ENCODE measurements at places on chromosomes 16 and 17.

DNA sequence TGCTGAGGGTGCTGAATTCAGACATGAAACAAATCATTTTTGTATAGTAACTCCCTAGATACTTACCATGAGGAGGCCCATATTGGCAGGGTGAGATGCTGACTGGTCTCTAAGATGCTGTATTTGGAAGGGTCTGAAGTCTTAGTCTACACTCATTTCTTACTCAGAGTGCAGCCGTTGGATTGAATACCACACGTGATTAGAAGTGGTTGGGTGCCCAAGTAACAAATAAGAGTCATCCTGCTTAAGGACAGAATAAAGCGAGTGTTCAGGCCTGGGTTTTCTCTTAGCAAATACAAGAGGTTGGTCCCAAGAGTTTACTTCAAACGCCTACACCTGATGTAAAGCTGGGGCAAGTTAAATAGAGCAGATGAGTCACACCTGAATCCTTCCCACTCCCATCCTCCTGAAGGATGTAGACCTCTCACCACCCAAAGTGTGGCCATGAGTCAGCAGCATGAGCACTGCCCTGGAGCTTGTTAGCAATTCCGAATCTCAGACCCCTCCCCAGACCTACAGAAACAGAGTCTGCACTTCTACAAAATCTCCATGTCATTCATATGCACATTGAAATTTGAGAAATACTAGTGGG lies 284.6 kb upstream of the CDH5 start:
- DNase-seq = no peak

DNA sequence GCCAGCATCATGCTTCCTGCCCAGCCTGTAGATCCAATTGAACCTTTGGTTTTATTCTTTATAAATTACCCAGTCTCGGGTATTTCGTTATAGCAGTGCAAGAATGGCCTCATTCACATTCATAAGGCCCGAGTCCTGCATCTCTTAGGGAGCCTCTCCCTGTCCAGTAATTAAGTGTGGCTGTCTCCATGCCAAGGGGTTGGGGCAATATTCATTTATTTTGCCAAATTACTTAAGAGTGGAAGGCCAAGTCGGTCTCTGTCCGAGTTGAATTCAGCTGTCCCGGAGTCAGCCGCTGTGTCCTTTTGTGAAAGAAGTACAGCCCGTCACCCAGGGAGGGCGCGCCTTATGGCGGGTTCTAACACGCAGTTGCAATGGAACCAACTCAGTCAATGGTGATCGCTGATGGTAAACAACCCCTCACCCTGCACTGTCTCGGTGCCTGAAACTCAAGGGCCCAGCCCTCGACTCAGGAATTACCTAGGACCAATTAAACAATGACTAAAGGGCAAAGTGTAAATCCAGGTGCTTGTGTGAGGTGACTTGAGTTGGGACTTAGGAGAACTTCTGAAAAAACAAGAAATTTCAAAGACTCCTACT lies 22.2 kb downstream of the KIAA0513 start:
- DNase-seq = no peak

DNA sequence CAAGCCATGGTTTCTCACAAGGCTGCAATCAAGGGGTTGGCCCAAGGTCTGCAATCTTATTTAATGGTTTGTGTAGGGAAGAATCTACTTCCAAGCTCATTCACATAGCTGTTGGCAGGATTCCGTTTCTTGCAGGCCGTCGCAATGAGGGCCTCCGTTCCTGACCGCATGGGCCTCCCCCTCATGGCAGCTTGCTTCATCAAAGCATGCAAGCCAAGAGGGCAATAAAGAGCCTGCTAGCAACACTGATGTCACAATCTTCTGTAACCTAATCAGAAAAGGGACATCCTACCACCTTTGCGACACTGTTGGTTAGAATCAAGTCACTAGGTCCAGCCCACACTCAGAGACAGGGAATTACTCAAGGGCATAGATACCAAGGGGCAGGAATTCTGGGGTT lies 95.5 kb downstream of the CCT6B start:
- no peak for DNase-seq

DNA sequence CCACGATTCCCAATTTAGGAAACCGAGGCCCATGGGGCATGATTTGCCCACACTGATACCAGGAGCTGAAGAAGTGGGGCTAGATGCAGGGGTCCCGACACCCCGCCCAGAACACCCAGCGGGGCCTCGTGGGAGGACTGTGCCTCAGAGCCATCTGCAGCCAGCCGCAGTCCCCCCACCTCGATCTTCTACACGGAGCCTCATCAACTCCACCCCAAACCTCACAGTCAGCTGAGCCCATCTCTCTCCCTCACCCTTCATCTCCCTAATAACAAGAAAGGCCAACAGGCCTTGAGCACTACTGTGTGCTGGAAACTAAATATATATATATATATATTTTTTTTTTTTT lies 4.2 kb downstream of the ITGAE start:
- no peak for DNase-seq

- no peak for DNase-seq
Observed at GRCh38 chr16:58027161-58027915, 1.8 kb downstream of the MMP15 start.
